ENCODE measurements at places on chromosomes 5 and 9. TPM values are rescaled to one million over a fixed set of nuclear protein-coding genes. Genes with fewer than 3 reads are reported as not detected.

SPINK13 gene
- not detected for total RNA-seq

CDC20B gene
- total RNA-seq = not detected

PIP5K1B gene
- total RNA-seq = 2.1 TPM

KIF4B gene
- total RNA-seq = under 0.01 TPM

STK32A gene
- 1.0 TPM for total RNA-seq

FAM114A2 gene
- total RNA-seq = 22.4 TPM

WDR38 gene
- not detected for total RNA-seq

C9 gene
- 1.0 TPM for total RNA-seq

DMGDH gene
- total RNA-seq = 3.1 TPM

PHYHD1 gene
- 17.7 TPM for total RNA-seq

ANGPTL2 gene
- 37.6 TPM for total RNA-seq

LHX3 gene
- not detected for total RNA-seq

BTF3 gene
- 458 TPM for total RNA-seq

GPR151 gene
- not detected for total RNA-seq

C9orf50 gene
- not detected for total RNA-seq

MARVELD2 gene
- 0.52 TPM for total RNA-seq

HIGD2A gene
- 108 TPM for total RNA-seq

CSF1R gene
- 31.3 TPM for total RNA-seq

CNTFR gene
- total RNA-seq = 3.1 TPM

LCN9 gene
- total RNA-seq = not detected

MARCOL gene
- total RNA-seq = not detected

CKMT2 gene
- 92.9 TPM for total RNA-seq

ITGA2 gene
- 15.7 TPM for total RNA-seq

TLE1 gene
- total RNA-seq = 65.2 TPM

ENC1 gene
- total RNA-seq = 35.5 TPM

SNCAIP gene
- 6.8 TPM for total RNA-seq

FAM81B gene
- 1.0 TPM for total RNA-seq

PITX1 gene
- 2.6 TPM for total RNA-seq

IFNA1 gene
- total RNA-seq = not detected

PCDHA6 gene
- under 0.01 TPM for total RNA-seq

RNF183 gene
- not detected for total RNA-seq

FGD3 gene
- 4.2 TPM for total RNA-seq

VLDLR gene
- total RNA-seq = 18.3 TPM

GRM6 gene
- not detected for total RNA-seq

PSD2 gene
- 0.52 TPM for total RNA-seq

PCDH1 gene
- 20.9 TPM for total RNA-seq

KLHL3 gene
- 4.2 TPM for total RNA-seq

SLC34A3 gene
- total RNA-seq = not detected

OBP2B gene
- not detected for total RNA-seq

NPR3 gene
- total RNA-seq = 9.9 TPM

CERCAM gene
- total RNA-seq = 33.4 TPM

ROR2 gene
- 4.2 TPM for total RNA-seq

All from skeletal muscle tissue (tissue), 5 donors.